ENCODE measurements at places on chromosomes 11 and 22. TPM values are rescaled to one million over a fixed set of nuclear protein-coding genes. Genes with fewer than 3 reads are reported as not detected.

BIK gene
- not detected for total RNA-seq

SAA4 gene
- total RNA-seq, result not detected

PEX16 gene
- 16.4 TPM for total RNA-seq

IGF2 gene
- total RNA-seq, result 0.10 TPM

SCN4B gene
- total RNA-seq, result 0.07 TPM

TXN2 gene
- 23.8 TPM for total RNA-seq

NPTXR gene
- 7.8 TPM for total RNA-seq

TRPM5 gene
- total RNA-seq, result not detected

APOBEC3B gene
- 2.0 TPM for total RNA-seq

SHANK3 gene
- total RNA-seq, result 0.59 TPM

MYO18B gene
- total RNA-seq, result 4.1 TPM

CNIH2 gene
- total RNA-seq, result 0.86 TPM

ALDH3B1 gene
- 25.6 TPM for total RNA-seq

MS4A3 gene
- not detected for total RNA-seq

MAJIN gene
- total RNA-seq, result not detected

SPDYC gene
- total RNA-seq, result not detected

GAS2L1 gene
- total RNA-seq, result 16.0 TPM

MYO7A gene
- total RNA-seq, result 0.13 TPM

INS gene
- not detected for total RNA-seq

TSG101 gene
- 51.7 TPM for total RNA-seq

CHRNA10 gene
- 1.1 TPM for total RNA-seq

MS4A15 gene
- not detected for total RNA-seq

OTUB1 gene
- 43.1 TPM for total RNA-seq

MS4A4A gene
- total RNA-seq, result not detected

F2 gene
- total RNA-seq, result not detected

CRYBA4 gene
- not detected for total RNA-seq

MMP11 gene
- 37.1 TPM for total RNA-seq

FUT4 gene
- total RNA-seq, result 5.3 TPM

WDR74 gene
- 46.1 TPM for total RNA-seq

LSP1 gene
- total RNA-seq, result 0.66 TPM

EMID1 gene
- not detected for total RNA-seq

MAPK8IP1 gene
- 5.8 TPM for total RNA-seq

JAML gene
- not detected for total RNA-seq

ANO9 gene
- total RNA-seq, result not detected

YWHAH gene
- 87.7 TPM for total RNA-seq

SLN gene
- total RNA-seq, result 1.1 TPM

ROBO4 gene
- total RNA-seq, result 1.2 TPM

PTPRCAP gene
- total RNA-seq, result 0.17 TPM

SCO2 gene
- 1.2 TPM for total RNA-seq

MOV10L1 gene
- total RNA-seq, result 1.5 TPM

OR4A16 gene
- total RNA-seq, result not detected

FOLH1 gene
- not detected for total RNA-seq

SWAP70 gene
- total RNA-seq, result 46.0 TPM

DEUP1 gene
- total RNA-seq, result not detected

WT1 gene
- not detected for total RNA-seq

USP2 gene
- 0.33 TPM for total RNA-seq

RASGRP2 gene
- total RNA-seq, result 0.50 TPM

APOA5 gene
- not detected for total RNA-seq

Data from smooth muscle cell of the pulmonary artery (primary cell).